ENCODE measurements at places on chromosomes 16 and 17.
A peak's percentile ranks its signal among the peaks of the same experiment; 100 is the strongest.

- no peak for DNase-seq
Measured at GRCh38 chr17:75565066-75565465, 22.5 kb upstream of the MYO15B start.

DNA sequence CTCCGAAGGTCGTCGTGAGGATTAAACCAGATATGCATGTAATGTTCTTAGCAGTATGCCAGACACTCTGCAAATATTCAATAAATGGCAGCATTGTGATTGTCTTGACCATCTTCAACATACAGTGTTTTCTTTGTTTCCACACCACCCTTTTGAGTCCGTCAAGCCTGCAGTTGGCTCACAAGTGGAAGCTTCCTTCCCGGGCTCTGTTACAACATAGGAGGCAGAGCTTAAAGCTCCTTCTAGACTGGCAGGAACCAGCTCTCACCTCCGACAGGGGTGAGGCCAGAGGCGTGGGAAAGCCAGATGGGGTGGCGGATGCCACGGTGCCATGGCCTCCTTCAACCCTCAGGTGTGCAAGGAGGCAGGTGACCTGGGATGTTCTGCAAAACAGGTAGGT lies 138.3 kb downstream of the FOXL1 start:
- DNase-seq, result no peak

GRCh38 chr16:17925761-17926160 lies 410.8 kb downstream of the NPIPA8 start:
- DNase-seq, result no peak

GRCh38 chr16:66954097-66954659 lies 6.9 kb upstream of the CES3 start:
- peak; percentile 84 for DNase-seq

- DNase-seq, result no peak
Measured at GRCh38 chr17:38476549-38476948, 48.3 kb downstream of the ARHGAP23 start.

Measured in activated CD4-positive, alpha-beta T cell treated with anti-CD3 and anti-CD28 coated beads, Interleukin-2, amount 50 U/mL, for 16 hours (primary cell).